ENCODE measurements at places on chromosomes 1 and 21.

GRCh38 chr1:229625071-229625914 lies 629 bp downstream of the TAF5L start:
- DNase-seq: peak; percentile 25

DNA sequence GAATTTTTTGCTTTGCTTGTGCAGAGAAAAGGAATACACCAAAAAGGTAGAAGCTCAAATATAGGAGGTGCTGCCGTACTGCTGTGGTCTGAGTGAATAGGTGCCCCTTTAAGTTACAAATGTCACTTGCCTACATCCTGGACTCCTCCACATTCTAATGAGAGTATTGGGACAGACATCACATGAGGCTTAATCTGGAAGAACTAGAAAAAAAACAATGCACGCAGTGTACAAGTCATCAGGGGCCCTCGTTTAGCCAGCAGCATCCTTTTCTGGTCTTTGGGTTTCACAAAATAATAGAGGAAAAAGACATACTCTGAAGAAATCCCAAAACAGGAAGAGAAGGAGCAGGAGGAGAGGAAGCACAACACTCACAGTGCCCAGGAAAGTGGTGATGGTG lies 89.3 kb downstream of the SLC44A5 start:
- no peak for DNase-seq

DNA sequence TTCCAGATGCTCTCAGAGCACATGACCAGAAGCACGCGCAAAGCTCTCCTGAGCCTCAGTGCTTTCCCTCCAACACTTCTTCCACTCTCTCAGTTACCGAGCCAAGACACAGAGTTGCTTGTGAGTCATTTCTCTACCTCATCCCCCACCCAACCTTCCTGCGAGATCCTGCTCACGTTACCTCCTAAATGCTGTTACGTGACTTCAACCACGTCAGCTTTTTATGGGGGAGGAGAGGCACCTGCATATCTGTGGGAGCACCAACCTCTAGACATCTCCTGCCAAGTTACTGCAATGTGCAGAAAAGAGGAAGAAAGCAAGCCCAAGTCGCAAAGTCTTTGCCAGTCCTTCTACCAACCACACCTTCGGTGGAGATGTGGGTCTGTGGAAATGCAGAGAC lies 27.2 kb upstream of the ERG start:
- DNase-seq: no peak

- no peak for DNase-seq
Measured at GRCh38 chr21:33206771-33207281, 22.9 kb upstream of the IFNAR2 start.

GRCh38 chr1:232248276-232248820 lies 381.6 kb downstream of the SIPA1L2 start:
- DNase-seq: no peak

- DNase-seq: no peak
Measured at GRCh38 chr1:174828264-174828663, 171.5 kb upstream of the CACYBP start.

GRCh38 chr1:207754011-207754410 lies 2.2 kb downstream of the CD46 start:
- no peak for DNase-seq

DNA sequence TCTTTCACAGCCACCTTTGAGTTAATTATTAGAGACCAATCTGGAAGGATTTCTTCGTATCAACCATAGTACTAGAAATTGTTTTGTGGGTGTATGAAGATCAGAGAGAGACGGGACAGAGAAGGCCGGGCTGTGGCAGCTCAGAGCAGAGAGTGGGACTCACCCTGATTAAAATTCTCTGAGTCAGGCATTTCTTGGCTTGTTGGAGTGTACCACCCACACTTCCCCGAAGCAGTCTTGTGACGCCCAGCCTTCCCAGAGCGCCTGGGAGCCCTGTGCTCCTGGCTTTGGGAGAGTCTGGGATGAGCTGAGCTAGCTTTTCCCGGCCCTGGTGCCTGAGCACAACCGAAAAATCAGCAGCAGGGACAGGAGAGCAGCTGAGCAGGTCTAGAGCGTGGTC lies 19.4 kb downstream of the PLEKHM2 start:
- no peak for DNase-seq

GRCh38 chr1:150789396-150789795 lies 18.7 kb downstream of the CTSK start:
- DNase-seq: no peak

DNA sequence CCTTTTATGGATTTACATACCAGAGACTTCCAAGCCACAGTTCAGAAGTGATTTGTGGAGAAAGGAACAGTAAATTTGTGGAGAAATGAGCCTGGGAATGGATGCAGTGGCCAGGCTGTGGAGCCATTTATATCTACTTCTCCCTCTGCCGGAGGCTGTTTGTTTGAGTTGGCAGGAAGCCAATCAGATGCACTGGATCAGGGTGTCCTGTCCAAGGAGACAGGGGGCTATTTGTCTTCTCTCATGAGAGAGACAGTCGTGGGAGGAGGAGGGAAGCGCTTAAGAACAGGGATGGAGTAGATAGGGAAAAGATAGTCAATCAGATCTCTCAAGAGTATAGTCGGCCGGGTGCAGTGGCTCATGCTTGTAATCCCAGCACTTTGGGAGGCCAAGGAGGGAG lies 2.8 kb upstream of the HAPLN2 start:
- DNase-seq: no peak

- no peak for DNase-seq
Measured at GRCh38 chr1:219189952-219190351, 16.3 kb downstream of the LYPLAL1 start.

DNA sequence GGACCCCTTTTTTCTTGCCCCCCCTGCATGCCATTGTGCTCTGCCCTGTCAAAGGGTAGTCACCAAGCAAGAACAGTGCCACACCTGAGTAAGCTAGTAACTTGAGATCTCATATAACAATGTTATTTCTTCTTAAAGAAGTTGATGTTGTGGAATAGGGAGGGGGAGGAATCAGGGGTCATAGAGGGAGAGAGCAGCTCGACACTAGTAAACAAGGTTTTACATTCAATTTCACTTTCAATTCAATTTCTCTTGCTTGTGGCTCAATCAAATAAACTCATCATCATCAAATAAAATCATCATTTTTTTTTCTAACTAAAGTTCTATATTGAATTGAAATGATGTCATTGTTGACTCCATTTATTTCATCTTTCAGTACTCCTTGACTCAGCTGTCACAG lies 106.4 kb downstream of the CRB1 start:
- no peak for DNase-seq

GRCh38 chr1:232664844-232665777 lies 35.2 kb upstream of the SIPA1L2 start:
- DNase-seq: no peak

GRCh38 chr1:17819129-17819802 lies 64.1 kb downstream of the ACTL8 start:
- DNase-seq: no peak

DNA sequence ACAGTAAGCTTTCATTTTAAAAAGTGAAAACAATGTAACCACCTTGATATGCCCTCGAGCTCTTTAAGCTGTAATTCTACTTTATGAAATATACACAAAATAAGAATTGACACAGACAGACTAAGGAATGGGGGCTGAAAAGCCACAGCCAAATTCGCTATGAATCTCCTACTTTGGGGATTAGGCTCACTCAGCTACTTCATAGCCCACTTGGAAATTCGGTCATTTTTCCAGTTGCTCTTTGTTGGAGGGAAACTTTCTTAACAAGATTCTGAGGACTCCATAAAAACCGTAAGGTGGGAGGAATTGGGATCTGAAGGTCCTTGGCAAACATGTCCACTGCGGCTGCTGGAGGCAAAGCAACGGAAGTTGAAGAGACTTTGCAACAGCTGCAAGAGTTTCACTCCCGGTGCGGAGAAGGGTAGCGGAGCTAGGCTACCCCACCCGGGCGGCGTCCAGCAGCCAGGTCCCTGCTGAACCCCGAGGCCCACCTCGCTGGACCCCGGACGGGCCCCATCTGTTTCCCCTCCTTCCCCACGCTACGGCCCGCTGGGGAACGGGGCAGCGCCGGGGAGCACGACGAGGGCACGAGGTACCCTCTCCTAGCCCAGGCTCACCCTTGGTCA lies 634 bp downstream of the MYCBP start:
- DNase-seq: no peak

DNA sequence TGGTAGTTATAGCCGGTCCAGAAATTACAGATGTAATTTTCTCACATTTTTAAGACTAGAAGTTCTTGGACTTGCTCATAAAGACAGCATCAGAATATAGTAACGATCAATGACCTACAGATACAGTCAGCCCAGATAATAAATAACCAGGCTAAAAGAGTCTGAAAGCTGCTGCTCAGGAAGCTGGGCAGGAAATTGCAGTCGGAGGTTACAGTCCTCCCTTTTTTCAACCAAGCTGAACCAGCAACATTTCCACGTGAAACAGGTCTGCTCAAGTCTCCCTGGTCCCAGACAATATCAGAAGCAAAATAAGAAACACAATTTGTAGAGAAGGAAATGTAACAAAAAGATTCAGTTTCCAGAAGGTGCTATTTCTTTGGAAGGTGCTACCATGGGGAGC lies 457.4 kb downstream of the SIPA1L2 start:
- DNase-seq: no peak

DNA sequence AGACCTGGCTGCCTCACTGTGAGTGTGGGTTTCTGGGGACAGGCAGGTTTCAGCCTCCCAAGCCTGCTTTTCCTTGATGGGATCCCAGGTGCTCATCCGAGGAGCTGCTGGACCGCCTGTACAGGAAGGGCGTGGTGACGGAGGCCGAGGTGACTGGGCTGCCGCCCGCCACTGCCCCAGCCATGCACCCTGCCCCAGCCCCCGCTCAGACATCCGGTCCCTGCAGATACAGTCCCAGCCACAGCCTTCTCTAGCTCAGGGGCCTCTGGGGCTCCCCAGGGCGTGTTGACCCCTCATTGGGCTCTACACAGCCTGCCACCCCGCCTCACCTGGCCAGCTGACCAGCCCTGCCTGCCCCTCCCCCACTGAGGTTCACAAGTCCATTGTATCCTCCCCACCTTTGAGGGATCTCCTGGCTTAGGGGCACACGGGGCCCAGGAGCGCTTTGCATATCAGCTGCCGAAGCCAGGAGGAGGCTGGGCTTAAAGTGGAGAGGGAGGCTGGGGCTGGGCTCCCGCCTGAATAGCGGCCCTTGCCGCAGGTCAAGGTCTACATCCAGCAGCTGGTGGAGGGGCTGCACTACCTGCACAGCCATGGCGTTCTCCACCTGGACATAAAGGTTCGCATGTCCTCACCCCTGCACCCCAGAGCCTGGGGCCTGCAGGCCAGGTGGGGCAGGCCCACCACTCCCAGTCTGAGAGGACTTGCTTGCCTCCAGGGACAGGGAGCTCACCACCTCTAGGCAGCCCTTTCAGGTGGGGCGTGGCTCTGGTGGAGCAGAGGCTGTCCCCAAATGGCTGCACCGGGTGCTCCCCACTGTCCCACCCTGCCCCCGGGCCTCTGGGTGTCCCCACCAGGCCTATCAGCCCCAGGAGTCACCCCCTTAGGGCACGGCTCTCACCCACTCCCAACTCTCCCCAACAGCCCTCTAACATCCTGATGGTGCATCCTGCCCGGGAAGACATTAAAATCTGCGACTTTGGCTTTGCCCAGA lies 38.5 kb downstream of the TRIM11 start:
- no peak for DNase-seq

DNA sequence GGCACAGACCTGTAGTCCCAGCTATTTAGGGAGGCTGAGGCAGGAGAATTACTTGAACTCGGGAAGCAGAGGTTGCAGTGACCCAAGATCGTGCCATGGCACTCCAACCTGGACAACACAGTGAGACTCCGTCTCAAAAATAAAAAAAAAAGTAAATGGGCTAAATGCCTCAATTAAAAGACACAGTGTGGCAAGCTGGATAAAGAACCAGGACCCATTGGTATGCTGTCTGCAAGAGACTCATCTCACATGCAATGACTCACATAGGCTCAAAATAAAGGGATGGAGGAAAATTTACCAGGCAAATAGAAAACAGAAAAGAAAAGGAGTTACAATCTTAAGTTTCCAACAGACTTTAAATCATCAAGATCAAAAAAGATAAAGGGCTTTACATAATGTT lies 40.3 kb downstream of the ACBD6 start:
- no peak for DNase-seq

DNA sequence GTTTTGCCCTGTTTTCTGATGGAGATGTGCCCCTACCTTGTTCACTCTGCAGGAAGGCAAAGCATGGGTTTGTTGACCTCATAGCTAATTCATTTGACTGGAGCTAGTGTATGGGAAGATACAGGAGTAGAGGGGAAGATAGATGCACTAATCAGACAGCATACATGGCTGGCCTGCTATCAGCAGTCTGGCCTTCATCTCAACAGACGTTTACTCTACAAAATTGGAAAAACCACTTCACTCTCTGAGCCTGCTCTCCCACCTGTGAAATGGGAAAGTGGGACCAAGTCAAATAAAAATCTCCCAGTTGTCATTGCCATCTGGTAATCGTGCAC lies 235.2 kb upstream of the RAB4A start:
- DNase-seq: no peak

- no peak for DNase-seq
Measured at GRCh38 chr1:205283270-205284147, 38.0 kb downstream of the NUAK2 start.

- no peak for DNase-seq
Measured at GRCh38 chr1:151819976-151820623, 11.5 kb downstream of the RORC start.

- DNase-seq: no peak
Measured at GRCh38 chr1:75672528-75673393, 51.7 kb upstream of the ACADM start.

GRCh38 chr1:20469406-20470076 lies 16.5 kb downstream of the CAMK2N1 start:
- DNase-seq: no peak

DNA sequence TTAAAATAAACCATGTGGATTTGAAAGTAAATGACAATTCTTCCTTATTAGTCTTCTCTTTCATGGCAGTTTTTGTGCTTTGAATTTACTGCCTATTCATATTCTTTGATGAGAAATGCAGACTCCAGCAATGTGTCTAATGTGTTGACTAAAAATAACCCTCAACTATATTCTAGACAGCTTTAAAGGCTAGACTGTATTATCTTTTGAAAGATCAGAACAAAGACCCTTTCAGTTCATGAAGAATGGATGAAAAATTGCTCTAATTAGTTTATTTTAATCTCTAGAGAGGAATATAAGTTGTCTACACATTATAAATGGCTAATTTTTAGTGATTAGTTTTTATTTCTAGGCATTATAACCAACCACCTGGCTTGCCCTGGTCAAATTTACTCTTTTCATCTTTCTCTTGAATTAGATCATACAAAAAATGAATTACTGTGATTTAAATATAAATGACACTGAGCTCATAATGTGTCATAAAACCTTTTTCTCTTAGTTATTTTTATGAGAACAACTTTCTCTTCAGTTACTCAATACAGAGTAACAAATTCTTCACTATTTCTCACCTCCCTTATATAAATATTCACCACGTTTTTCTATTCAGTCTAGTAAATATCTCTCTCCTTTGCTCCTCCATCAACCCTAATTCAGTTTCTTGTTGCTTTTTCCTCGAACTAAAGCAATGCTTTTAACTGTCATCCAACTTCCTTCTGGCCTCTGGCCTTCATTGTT lies 428.5 kb upstream of the TMPRSS15 start:
- no peak for DNase-seq

DNA sequence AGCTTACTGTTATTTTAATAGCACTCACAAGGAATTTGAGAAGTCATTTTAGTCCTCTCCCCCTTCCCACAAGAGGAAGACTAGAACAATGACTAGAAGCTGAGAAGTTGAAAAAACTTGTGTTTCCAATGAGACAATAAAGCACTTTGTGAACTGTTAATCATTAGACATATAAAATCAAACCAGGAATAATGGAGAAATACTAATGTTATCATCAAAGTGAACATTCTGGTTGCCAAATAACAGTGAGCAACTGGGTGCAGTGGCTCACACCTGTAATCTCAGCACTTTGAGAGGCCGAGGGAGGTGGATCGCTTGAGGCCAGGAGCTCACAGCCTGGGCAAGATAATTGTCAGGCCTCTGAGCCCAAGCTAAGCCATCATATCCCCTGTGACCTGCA lies 54.0 kb upstream of the RASAL2 start:
- no peak for DNase-seq
